NCI-H510A treated with DMSO at 0.1 percent for 48 hours (cell line): ENCODE measurements at places on chromosomes 3 and 15.

GRCh38 chr3:46454209-46454595 lies 10.5 kb downstream of the LTF start:
- no peak for DNase-seq

- peak; percentile 7 for DNase-seq
Observed at GRCh38 chr3:108387063-108387462, 90.7 kb downstream of the HHLA2 start.

GRCh38 chr3:161475905-161476304 lies 20.7 kb upstream of the OTOL1 start:
- DNase-seq: no peak

- DNase-seq: no peak
Observed at GRCh38 chr3:72169561-72170472, 384.9 kb upstream of the PROK2 start.

DNA sequence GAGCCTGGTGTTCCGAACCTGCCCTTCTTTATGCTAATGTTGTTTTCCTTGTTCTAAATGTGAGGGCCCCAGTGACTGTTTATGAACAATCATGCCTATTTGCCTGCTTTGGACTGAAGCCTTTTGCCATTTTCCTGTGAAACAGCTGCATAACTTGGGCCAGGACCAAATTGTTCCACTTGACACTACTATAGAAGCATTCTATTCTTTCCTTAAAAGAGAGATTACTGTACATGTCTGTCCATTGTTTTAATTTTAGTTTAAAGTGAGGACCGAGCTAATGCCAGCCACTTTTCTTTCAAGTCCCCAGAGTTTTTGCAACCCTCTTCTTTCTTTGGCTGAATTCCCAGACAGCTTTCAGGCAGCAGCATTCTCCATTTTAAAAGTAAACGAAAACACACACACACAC lies 980.3 kb downstream of the CADM2 start:
- DNase-seq: peak; percentile 16
